ENCODE measurements at places on chromosomes 5 and 9. TPM values are rescaled to one million over a fixed set of nuclear protein-coding genes. Genes with fewer than 3 reads are reported as not detected.

GRCh38 chr5:41547991-41548390 lies 37.6 kb upstream of the PLCXD3 start:
- no peak overlapping the region for H3K4me3 ChIP-seq
- no peaks in the 10 kb centered on the region for H3K36me3 ChIP-seq
- H3K27ac ChIP-seq = no peak overlapping the region
- H3K4me1 ChIP-seq = no peaks in the 10 kb centered on the region

- no peaks in the 10 kb centered on the region for H3K27me3 ChIP-seq
- H3K4me1 ChIP-seq = peaks cover 48% of the 10 kb centered on the region
- peak overlapping the region; percentile 92 for H3K27ac ChIP-seq
- H3K36me3 ChIP-seq = peaks cover 6% of the 10 kb centered on the region
- H3K4me3 ChIP-seq = peak overlapping the region; percentile 76
Measured at GRCh38 chr9:131253891-131254491, 22.3 kb downstream of the FAM78A start.

GRCh38 chr5:149740341-149740740 lies 10.2 kb downstream of the PPARGC1B start:
- peaks cover 1% of the 10 kb centered on the region for H3K4me1 ChIP-seq
- no peak for DNase-seq

DNA sequence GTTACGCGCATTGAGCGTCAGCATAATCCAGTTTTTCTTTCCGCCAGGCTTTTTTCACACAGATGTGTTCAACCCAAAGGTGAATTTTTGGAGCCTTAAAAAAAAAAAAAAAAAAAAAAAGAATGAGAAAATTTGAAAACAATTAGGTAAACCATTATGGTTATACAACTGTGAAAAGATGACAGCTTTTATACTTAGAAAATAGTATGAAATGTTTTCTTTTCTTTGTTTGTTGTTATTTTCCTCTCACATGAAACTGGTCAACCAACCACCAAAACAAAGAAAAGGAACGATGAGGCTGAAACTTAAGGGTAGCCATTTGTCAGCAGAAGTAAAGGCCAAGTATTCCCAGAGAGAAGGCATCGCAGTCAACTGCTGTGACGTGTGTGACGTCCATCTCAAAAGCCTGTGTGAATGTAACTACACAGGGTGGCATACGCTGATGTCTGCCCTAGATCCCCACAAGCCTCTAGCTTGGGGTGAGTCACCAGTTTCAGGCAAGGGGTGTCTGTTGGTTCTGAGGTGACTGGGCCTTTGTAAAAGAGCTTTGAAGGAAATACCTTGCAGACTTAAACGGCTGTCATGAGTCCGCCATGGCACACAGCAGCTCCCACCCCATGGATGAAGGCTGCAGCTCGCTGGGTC lies 182.9 kb downstream of the AOPEP start:
- H3K4me3 ChIP-seq = no peak overlapping the region
- H3K4me1 ChIP-seq = peaks cover 10% of the 10 kb centered on the region
- no peaks in the 10 kb centered on the region for H3K36me3 ChIP-seq
- no peaks in the 10 kb centered on the region for H3K27me3 ChIP-seq

GRCh38 chr5:172051643-172052339 lies 45.4 kb upstream of the FBXW11 start:
- peaks cover 52% of the 10 kb centered on the region for H3K36me3 ChIP-seq
- DNase-seq = no peak
- H3K27me3 ChIP-seq = no peaks in the 10 kb centered on the region

- H3K36me3 ChIP-seq = no peaks in the 10 kb centered on the region
- no peaks in the 10 kb centered on the region for H3K27me3 ChIP-seq
- peaks cover 56% of the 10 kb centered on the region for H3K4me1 ChIP-seq
Measured at GRCh38 chr5:36948650-36949049, 72.1 kb downstream of the NIPBL start.

DNA sequence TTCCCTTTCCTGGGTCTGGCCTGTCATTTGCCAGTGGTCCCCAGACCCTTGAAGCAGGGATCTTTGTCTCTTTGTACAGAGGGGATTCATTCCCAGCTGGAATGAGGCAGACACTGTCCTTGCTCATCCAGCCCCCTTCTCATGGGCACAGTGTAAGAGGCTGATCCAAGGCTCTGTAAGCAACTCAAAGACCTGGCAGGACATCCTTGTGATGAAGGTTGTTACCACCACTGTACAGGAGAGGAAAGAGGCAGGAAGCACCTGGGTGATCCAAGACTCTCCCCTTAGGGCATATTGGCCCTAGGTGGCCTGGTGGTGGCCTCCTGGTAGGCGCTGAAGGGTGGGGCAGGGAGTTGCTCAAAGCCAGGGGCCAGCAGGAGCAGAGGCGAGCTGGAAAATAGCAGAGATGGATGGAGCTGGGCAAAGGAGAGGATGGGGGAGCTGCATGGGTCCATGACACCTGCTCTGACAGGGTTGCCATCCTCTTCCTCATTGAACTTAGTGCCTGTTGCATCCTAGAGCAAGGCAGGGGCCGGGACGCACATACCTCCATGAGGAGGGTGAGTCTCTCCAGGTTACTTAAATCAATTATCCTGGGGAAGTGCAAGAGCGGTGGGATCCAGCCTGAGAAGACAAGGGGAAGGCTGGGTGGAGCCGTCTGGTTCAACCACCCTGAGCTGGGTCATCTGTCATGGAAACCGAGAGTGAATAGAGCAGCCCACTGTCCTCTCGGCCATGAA lies 9.8 kb upstream of the GADD45G start:
- no peak overlapping the region for H3K4me3 ChIP-seq
- H3K36me3 ChIP-seq = no peaks in the 10 kb centered on the region
- no peak overlapping the region for H3K27ac ChIP-seq
- DNase-seq = no peak
- peaks cover 9% of the 10 kb centered on the region for H3K27me3 ChIP-seq

FLT4 gene
- 0.75 TPM for total RNA-seq

INSL6 gene
- not detected for total RNA-seq

MOB3B gene
- 0.88 TPM for total RNA-seq

All from activated CD4-positive, alpha-beta T cell treated with anti-CD3 and anti-CD28 coated beads for 36 hours (primary cell).